ENCODE measurements at places on chromosomes 2 and 18.

GRCh38 chr2:230329946-230330605, 3.1 kb downstream of the SP140L start:
- no peak for DNase-seq

DNA sequence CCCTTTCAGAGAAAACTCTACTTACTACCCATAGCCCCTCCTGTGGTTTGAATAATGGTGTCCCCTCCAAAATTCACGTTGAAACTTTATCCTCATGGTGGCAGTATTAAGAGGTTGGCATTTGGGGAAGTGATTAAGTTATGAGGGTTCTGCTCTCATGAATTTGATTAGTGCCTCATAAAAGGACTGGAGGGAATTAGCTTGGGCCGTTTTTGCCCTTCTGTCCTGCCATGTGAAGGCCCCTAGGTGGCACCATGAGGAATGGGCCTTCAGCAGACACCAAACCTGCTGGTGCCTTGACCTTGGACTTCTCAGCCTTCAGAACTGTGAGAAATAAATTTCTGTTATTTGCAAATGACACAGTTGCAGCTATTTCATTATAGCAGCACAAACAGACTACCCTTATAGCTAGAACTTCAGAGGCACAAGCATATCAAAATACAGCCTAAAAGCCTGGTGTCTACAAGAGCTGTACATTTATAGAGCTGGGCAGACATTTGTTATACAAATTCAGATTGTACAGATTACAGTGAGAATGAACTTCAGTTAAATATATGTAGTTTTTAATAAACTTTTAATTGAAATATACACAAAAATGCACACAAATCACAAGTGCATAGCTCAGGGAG, 2.6 kb upstream of the PTPN2 start:
- no peak for DNase-seq

DNA sequence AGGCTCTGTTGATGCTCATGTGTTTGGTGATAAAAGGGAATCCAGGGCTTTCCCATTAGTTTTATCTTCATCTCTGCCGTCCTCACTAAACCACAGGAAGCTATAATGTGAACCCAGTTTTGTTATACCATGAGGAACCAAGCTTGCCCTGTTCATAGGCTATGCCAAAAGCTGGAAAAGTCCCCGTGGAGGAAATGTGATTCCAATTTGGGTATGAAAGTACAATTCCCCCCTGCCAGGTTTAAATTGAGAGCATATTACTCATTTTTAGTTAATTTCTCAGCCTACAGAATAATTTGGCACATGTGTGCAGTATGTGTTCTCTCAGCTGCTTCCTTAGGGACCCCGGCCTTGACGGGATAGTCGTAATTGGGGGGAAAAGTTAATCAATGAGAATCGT, 327.4 kb downstream of the RND3 start:
- no peak for DNase-seq

DNA sequence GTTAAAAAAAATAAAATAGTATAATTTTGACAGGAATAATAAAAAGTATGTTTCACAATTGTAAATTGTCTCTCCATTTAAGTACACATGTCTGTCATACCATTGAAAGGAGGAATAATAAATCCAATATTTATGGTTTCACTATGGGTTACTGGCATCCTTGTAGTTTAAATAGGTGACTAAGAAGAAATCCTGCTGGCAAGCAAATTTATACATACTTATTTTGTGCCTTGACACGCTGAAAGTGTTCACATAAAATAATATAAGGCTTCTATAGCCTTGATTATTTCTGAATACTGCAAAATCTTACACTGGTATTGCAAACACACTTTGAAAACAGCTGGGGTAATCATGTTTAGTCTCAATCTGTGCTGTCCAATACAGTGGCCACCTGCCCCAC, 138.3 kb upstream of the ETAA1 start:
- peak; percentile 27 for DNase-seq

DNA sequence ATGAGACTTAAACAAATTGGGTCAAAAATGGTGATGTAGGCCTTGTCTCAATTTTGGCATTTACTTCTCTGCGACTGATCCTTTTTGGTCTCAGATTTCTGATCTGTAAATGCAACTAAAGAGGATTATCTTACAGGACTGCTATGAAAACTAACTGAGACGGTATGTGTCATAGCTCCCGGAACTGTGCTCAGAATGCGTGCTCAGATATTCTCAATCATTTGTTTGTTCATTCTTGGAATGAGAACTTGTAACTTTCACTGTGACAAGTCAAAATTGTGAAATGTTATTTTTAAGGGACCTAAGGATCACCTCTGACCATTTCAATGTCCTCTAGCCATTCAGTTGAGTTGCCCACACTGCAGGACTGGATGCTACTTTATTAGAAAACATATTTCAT, 498.2 kb upstream of the PIK3C3 start:
- no peak for DNase-seq

GRCh38 chr2:70686577-70687460, 81.2 kb downstream of the ADD2 start:
- DNase-seq: peak; percentile 46

DNA sequence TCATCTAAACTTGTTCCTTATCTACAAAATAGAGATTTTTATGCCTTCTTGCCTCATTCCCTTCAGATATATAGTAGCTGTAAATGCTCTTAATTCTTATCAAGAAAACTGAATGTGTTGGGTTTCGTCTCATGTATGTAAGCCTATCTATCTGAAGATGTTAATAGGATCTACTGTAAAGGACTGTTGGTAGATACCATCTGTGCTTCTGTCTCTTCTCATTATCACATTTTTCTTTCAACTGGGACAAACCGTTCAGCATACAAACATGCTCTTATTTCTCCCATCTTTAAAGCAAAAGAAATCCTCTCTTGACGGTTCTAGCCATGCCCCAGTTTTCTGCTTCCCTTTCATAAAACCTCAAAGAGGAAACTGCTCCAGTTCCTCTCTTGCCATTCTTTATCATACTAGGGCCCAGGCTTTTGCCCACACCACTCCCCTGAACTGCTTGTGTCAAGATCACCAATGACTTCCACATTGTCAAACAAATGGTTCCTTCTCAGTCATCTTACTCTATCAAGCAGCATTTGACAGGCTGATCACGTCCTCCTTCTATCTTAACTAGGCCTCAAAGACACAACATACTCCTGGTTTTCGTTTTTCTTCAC, 88.7 kb downstream of the ARHGEF33 start:
- DNase-seq: no peak

DNA sequence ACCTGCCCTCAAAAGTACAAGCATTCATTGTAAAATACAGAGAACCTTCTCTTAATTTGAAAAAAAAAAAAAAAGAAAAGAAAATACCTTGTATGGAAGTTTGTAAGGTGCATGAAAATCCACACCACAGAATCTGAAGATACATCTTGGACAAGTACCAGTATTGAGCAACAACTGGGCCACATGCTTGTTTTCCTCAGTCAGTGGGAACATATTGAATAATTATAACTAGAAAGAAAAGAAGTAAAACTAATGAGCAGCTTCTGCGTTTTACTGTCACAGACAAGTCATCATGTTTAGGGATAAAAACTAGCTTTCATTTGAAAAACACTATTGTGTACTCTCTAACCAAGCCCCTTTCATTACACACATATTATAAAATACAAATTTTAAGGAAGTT, 5.8 kb upstream of the PEX13 start:
- peak; percentile 25 for DNase-seq

- no peak for DNase-seq
Measured at GRCh38 chr2:18401471-18401870, 159.0 kb downstream of the RDH14 start.

DNA sequence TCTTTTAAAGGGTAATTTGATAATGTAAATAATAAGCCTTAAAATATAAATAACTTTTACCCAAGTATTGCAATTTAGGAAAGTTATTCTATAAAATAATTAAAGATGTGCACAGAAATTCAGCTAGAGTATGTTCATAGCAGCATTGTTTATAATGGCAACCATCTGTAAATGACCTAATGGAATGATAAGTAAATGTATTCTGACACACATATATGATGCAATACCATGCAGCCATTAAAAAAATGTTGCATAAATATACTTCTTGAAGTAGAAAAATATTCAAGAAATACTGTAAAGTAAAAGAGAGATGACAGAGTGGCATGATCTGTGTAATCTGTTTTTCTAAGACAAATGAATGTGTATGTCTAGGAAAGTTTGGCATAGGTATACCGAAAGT, 545.7 kb downstream of the ZEB2 start:
- DNase-seq: peak; percentile 85

- no peak for DNase-seq
Measured at GRCh38 chr2:68383778-68384177, 18.7 kb downstream of the PLEK start.

DNA sequence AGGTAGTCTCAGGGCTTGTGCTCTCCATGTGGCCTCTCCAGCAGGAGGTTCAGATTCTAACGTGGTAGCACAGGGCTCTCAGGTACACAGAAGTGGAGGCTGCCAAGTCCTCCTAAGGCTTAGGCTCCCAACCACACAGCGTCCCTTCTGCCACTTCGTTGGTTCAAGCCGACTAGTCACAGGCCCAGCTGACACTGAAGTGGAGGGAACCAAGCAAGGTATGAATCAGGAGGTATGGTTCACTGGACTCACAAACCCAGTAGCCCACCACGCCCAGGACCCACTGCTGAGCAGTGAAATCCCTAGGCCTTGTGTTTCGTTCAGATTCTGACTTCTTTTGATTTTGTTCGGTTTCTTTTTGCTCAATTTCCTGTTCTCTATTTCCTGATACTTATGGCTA, 46.0 kb upstream of the SEC11C start:
- DNase-seq: no peak

DNA sequence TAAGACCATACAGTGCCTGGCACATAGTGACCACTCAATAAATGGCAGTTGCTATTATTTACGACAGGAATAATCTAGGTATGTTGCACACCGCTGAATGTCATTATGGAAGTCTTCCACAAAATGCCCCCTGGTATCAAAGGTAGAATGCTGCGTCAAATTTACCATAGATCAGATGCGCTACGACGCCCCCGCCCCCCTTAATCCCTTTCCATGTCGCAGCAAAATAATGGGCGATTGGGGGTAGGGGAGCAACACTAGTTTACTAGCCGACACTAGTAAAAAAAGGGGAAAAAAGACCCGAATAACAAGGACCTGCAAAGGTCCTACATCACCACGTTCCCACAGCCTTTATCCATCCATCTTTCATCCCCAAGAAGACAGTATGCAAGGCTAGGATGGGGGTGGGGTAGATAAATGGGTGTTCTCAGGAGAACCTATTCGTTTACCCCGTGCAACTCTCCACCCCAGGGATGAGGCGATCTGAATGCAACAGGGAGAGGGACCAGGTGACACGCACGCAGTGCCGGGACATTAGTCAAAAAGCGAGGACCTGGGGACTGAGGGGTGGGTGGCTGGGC, 455 bp downstream of the PREPL start:
- peak; percentile 5 for DNase-seq

- no peak for DNase-seq
Measured at GRCh38 chr2:7378591-7378990, 461.4 kb downstream of the RNF144A start.

DNA sequence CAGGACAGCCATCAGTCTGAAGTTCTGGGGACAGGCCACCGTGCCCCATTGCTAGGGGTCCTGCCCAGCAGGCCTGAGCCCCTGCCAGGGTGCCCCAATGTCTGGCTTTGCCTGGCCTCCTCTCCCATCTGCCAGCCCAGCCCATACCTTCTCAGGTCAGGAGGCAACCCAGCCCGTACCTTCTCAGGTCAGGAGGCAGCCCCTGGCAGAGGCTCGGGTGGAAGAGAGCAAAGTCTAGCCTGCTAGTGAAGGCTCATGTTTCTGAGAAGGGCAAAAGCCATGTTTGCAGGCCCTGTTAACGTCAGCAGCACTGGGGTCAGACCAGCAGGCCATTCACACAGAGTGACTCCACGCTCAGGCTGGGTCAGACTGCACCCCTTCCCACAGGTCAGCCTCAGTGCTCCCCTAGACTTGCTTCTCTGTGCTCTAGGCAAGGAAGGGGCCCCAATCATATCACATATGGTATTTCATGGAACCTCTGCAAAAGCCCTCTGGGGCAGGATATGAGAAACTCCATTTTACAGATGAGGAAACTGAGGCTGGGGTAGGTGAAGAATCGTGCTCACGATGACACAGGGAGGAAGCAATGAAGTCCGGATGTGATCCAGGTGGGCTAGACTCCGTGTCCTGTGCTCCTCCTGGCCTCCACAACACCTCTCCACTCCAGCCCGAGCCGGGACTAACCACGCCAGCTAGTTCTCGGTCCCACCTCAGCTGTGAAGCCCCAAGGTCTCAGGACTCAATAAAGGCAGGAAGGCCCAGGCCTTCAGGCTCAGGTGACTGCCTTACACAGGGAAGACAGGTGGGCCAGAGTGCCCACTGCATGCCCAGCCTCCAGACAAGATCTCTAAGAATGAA, 9.5 kb downstream of the SDC1 start:
- no peak for DNase-seq

DNA sequence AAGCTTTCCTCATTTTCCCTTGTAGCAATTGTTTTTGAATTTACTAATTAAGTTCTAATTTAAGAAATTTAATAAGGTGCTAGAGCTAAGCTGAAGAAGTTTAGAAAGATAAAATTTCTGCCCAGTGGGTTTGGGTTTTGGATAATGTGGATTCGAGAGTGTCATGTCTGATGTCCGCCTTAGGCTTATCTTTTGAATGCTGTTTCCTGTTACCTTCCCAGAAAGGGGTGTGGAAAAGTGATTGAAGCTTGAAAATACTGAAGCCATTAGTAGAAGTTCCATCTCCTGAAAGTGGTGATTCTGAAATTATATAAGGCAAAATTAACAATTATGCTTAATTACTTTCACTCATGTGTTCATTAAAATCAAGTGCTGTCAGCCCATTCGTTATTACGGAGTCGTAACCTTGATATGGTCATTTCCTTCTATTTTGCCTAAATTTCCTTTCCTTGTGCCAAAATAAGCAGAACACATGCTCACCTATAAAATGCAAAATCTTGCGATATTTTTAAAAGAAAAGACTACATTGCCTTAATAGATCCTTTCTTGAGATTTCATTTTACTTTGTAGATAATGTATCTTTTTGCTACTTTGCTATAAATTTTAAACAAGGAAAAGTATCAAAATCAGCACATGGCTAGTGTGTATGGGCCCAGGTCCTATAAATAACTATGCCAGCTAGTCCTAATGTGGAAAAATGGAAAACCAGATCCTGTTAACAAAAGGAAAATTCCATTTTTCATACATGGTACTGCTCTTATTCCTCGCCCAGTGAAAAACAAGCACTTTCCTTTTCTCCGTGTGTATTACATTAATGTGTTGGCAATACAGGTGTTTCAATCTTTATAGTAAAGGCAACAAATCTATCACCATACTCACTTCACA, 97.3 kb downstream of the ICOS start:
- no peak for DNase-seq

- DNase-seq: peak; percentile 36
Measured at GRCh38 chr2:189580658-189581353, at the start of gene SLC40A1. Gene SLC40A1, minus strand, starts transcription at chr2:189580786. Its CDS starts 326 bp downstream, at chr2:189580460.
